ENCODE measurements at places on chromosomes 13 and 19. TPM values are rescaled to one million over a fixed set of nuclear protein-coding genes. Genes with fewer than 3 reads are reported as not detected.
A peak's percentile ranks its signal among the peaks of the same experiment; 100 is the strongest.

RASL11A gene
- 39.7 TPM for total RNA-seq

GRCh38 chr13:60755380-60756163 lies 358.6 kb downstream of the TDRD3 start:
- no peak for DNase-seq

DNA sequence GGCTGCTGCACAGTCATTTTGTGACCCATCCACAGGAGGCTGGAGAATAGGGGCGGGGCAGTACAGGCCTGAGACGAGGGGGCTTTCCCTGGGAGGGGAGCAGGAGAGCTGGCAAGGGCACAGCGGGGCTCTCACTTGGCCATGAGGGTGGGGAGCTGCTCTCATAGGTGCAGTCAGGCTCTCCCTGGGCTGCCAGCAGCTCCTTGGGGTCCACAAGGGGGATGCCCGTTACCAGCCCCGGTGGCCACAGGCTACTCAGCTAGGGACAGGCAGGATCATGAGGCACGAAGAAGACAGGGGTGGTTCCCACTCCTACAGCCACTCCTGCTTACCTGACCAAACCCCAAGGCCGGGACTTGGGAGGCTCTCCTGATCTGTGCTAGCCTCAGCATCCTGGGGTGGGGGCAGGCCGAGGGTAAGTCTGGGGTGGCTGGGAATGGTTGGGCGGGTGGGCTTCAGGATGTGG lies 16.5 kb downstream of the ARHGAP33 start:
- DNase-seq, result no peak

DNA sequence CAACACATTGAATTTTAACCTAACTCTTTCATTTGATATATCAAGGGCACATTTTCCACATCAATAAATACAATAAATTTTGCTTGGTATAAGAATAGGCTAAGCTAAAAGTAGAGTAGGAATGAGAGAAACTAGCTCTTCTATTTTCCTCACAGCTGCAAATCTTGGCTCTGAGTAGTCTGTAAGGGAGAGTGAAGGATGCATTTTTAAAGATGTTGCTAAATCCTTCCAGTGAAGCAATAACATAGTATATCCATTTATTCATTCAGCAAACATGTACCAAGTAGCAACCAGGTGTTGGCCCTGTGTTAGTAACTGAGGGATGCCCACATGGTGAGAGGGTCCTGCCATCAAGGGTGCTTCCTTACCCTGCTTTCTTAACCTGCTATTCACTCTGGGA lies 799.9 kb downstream of the PCDH9 start:
- no peak for DNase-seq

- DNase-seq, result peak; percentile 79
Observed at GRCh38 chr13:110387451-110388107, 80.5 kb downstream of the COL4A2 start.

GRCh38 chr13:40194224-40194806 lies 472.1 kb downstream of the FOXO1 start:
- no peak for DNase-seq

DNA sequence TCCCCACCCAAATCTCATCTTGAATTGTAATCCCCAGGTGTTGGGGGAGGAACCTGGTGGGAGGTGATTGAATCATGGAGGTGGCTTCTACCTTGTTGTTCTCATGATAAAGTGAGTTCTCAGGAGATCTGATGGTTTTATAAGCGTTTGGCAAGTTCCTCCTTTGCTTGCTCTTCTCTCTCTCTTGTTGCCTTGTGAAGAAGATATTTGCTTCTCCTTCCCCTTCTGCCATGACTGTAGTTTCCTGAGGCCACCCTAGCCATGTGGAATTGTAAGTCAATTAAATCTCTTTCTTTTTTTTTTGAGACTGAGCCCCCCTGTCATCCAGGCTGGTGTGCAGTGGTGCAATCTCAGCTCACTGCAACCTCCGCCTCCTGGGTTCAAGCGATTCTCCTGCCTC lies 34.4 kb downstream of the VSTM1 start:
- no peak for DNase-seq
